GM13976 (cell line): ENCODE measurements at places on chromosomes 7 and 10.

DNA sequence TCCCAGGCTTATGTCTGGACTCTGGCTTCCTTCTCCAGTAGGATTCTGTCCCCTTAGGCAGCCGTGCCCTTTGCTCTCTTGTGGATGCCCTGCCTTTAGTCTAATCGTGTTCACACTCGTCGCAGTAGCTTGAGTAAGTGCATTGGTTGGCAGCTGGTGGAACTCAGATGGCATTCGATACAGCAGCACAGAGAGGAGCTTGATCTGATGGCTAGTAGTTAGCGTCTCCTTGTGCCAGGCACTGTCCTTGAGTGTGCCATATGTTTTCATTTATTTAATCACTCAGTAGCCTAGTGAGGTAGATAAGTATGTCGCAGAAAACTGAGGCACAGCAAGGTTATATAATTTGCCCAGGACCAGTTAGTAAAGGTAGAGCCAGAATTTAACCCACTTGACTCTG, 18.2 kb upstream of the PARP12 start:
- DNase-seq = no peak

GRCh38 chr7:44703921-44704320, 44.7 kb upstream of the ZMIZ2 start:
- DNase-seq = no peak

DNA sequence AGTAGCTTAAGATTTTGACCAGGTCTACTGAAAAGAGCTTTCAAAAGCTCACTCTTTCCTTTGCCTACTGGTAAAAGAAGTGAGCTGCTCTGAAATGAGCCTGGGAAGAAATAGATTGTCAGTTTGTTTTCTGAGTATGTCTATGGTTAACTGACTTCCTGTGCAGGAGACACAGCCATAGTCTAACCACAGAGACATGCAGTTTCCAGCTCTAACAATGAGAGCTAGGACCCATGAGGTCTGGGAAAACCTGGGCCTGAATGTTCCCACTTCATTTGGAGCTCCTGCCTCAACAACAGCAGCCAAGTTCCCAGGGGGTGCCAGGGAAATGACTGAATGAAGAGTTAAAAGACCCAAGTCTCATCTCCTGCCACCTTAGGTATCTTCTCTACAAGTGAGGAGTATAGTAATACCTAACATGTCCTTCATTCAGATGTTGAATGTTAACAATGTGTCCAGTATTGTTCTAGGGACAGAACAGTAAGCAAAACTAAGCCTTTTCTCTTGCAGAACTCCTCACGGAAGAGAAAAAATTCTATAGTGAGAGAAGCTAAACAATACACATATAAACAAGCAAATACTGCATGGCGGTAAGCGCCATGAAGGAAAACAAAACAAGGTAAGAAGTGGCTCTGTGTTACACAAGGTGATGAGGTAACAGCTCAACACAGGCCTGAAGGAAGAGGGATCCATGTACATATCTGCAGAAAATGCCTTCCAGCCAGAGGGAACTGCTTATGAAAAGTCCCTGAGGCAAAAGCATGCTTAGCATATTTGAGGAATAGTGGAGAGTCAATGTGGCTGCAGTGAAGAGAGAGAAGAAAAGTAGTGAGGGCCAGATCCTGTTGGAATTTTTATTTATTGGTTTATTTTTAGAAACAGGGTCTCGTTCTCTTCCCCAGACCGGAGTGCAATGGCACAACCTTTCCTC, 26.4 kb upstream of the ANKRD1 start:
- peak; percentile 29 for DNase-seq

- DNase-seq = no peak
These were observed 134.0 kb downstream of the KCND2 start for GRCh38 chr7:120407010-120407409.

GRCh38 chr10:46291817-46292572, 5.2 kb downstream of the ANTXRL start:
- no peak for DNase-seq

GRCh38 chr7:5282543-5283316, at the start of gene SLC29A4:
TSS of gene SLC29A4 (plus strand) at chr7:5282943. CDS start at chr7:5287817, 4,874 bp downstream.
- DNase-seq = peak; percentile 72

GRCh38 chr10:23981520-23982309, 227.2 kb upstream of the KIAA1217 start:
- DNase-seq = no peak

DNA sequence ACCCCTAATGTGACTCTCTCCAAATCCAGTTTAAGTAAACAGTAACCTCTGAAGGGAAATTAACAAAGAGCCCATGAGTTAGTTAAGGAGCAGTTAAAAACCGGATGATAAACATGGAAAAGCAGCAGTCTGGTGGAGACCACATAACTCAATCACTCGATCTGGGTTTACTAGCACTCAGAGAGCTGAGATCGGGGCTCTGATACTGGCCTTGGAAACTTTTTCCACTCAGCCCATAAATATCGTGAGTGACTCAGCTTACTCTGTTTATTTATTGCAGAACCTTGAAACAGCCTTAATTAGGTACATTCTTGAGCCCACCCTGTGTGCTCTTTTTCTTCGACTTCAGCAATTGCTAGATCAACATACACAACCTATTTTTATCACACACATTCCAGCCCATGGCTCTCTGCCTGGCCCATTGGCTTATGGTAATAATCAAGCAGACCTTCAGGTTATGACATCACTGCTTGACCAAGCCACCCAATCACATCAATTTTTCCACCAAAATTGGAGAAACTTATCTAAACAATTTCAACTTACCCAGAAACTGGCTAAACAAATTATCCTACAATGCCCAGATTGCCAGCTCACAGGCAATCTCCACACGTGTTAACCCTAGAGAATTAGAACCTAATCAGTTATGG, 82.2 kb upstream of the GPR22 start:
- no peak for DNase-seq

- no peak for DNase-seq
These were observed 11.1 kb downstream of the C7orf57 start for GRCh38 chr7:48046458-48046857.

DNA sequence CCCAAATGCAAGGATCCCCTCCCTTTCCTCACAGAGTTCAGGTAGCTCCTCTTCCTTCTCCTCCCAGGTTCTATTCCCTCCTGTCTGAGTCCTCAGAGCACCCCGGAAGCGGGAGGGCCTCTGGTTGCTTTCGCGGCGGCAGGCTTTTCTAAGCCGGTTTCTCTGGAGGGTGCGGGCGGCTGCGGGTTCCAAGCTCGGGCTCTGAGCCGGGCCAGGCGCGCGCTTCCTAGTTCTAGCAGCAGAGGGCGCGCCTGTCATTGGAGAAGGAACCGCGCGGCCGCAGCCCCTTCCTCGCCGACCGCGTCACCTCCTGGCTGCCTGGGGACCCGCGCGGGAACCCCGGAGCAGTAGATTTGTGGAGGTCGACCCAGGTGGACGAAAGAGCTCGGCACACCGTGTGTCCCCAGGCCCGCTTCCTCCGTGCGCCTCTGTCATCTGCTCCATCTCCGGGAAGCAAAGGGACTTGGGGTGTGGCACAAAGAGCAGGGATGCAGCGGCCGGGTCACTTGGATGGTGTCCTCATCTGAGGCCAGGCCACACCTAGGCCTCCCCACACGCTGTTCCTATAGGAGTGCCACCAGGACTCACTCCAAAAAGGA, 389.0 kb upstream of the PODXL start:
- peak; percentile 79 for DNase-seq

GRCh38 chr7:156524818-156525597, 115.6 kb upstream of the RNF32 start:
- no peak for DNase-seq

GRCh38 chr7:726854-727103, 280 bp downstream of the DNAAF5 start:
- no peak for DNase-seq

DNA sequence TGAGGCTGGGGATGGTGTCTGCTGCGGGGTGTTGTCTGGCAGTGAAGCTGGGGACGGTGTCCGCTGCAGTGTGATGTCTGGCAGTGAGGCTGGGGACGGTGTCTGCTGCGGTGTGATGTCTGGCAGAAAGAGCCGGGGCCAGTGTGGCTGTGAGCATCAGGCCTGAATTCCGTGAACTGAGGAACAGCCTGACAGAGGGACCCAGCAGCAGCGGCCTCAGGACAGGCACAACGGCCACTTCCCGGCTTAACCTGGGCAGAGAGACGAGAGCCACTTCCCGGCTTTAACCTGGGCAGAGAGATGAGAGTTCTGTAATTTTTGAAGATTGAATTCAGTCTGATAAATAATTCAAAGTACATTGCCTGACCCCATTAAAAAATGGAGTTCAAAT, 321.2 kb downstream of the PTPRN2 start:
- DNase-seq = no peak

- no peak for DNase-seq
These were observed 75.6 kb downstream of the SNX10 start for GRCh38 chr7:26367219-26367711.

GRCh38 chr10:112280205-112280921, 2.8 kb upstream of the TECTB start:
- DNase-seq = no peak

- no peak for DNase-seq
These were observed 3.1 kb downstream of the CPA1 start for GRCh38 chr7:130383187-130383980.

DNA sequence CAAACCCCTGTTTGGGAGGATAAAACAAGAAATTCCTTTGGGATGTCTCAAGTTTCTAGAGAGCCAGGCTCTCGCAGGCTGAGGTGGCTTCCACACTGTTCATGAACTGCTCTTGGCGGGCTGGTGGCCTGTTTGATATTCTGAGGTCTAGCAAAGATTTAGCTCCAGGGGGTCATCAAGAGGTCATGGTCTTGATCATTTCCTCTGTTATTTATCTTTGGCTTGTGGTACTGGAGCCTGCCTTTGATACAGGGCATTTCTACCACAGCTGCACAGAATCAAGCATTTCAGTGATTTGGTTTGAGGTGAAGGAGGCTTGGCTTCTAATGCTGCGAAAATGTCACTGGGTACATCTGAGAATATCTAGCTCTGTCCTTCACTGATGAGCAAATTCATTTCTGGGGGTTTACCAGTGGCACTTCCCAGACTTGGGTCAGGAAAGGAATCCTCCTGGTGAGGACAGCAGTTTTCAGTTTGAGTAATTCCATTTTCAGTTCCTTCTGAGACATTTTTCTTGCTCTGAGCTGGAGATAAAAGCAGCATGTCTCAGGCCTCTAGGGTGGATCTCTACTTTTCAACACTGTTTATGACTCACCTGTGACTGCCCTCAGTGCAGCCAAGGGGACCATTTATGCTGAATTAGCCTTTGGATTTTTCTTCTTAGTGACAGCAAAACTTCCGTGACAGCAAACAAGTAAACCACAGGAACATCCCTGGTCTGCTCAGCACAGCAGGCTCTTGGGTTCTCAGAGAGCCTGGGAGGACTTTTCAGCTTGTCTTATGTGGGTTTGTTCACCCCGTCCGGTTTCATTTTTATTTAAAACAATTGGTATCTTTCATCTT, 312.0 kb downstream of the RNLS start:
- DNase-seq = peak; percentile 44

GRCh38 chr10:128867210-128867609, 599.8 kb upstream of the MGMT start:
- no peak for DNase-seq

GRCh38 chr7:155998328-155998691, 186.0 kb upstream of the SHH start:
- no peak for DNase-seq

DNA sequence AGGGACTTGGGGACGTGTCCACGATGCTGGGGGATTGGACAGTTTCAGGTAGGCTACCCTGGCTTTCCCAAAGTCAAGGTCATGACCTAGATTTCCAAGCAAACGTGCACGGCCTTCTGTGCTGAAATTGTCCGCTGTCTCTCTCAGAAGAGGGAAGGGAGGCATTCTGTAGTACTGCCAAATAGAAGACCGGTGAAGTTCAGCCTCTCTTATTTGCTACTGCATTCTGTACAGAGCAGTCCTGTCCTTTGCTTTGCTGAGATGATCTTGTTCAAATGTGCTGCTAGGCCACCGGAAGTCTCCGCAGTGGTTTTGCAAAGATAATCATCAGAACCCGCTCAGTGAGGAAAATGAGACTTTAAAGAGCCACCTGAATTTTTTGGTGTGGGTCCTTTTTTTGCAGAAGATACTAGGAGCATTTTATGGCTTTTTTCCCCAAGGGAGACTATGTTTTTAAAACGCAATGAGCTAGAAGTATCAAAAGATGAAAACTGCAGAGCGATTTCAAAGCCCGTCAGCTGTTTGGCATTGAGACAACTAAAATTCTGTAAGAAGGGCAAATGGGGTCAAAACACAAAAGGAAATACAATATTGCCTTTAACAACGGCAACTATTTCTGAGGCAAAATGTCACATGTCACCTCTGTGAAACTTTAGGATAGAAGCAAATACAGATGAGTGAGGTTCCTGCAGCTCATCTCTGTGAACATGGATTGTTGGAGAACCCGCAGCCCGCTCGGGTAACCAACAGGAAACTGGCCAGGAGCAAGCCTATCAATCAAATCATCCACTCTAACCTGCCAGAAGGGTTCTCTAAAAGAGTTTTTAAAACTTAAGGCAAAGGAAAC, 1.3 kb upstream of the NMT2 start:
- no peak for DNase-seq

- DNase-seq = no peak
These were observed 313.4 kb upstream of the SEMA3C start for GRCh38 chr7:81232084-81232799.

- no peak for DNase-seq
These were observed 37.2 kb upstream of the CCDC7 start for GRCh38 chr10:32408690-32409089.
